ENCODE measurements at places on chromosomes 13 and 19.

DNA sequence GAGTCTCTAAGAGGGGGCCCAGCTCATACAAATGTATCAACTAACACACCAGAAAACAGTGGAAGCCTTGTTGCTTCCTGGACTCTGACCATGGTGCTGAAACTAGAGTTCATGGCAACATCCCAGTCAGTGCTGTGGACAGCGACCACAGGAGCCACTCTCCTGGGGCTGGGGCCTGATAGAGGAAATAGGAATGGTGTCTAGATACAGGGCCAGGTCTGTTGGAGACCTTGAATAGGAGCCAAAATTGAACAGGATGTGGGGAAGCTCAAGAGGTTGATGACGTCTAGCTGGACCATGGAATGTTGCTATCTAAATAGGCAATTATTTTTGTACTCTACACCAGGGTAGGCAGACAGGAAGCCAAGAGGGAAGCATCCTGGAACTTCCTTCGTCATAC, 21.7 kb downstream of the LILRB4 start:
- DNase-seq = peak; percentile 55

GRCh38 chr19:15702534-15702930, 25.3 kb upstream of the OR10H2 start:
- peak; percentile 51 for DNase-seq

GRCh38 chr13:89052699-89053098, 1381.5 kb downstream of the SLITRK5 start:
- no peak for DNase-seq

DNA sequence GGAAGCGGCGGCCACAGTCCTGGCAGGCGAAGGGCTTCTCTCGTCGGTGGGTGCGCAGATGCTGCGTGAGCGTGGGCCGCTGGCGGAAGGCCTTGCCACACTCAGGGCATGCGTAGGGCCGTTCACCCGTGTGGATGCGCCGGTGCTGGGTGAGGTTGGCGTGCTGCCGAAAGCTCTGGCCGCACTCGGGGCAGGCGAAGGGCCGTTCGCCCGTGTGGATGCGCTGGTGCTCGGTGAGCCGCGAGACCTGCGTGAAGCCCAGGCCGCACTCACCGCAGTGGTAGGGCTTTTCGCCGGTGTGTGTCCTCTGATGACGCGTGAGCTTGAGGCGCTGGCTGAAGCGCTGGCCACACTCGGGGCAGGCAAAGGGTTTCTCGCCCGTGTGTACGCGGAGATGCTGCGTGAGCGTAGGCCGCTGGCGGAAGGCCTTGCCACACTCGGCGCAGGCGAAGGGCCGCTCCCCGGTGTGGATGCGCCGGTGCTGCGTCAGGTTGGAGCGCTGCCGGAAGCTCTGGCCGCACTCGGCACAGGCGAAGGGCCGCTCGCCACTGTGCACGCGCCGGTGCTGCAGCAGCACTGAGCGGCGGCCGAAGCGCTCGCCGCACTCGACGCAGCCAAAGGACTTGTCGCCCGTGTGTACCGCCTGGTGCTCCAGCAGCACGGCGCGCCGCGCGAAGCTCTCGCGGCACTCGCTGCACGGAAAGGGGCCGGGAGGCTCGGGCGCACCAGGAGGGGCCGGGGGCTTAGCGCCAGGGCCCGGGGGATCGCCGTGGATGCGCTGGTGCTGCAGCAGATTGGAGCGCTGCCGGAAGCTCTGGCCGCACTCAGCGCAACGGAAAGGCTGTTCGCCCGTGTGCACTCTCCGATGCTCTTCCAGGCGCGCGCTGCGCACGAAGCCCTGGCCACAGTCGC, 4.0 kb upstream of the UBE2M start:
- no peak for DNase-seq

GRCh38 chr13:108322206-108322824, 52.8 kb downstream of the TNFSF13B start:
- DNase-seq = peak; percentile 69

GRCh38 chr13:66759919-66760318, 470.2 kb downstream of the PCDH9 start:
- DNase-seq = no peak

- peak; percentile 44 for DNase-seq
These were observed 546.1 kb downstream of the SUCLA2 start for GRCh38 chr13:47454986-47455385.

GRCh38 chr19:10500247-10500592, 2.9 kb downstream of the KEAP1 start:
- no peak for DNase-seq

- no peak for DNase-seq
These were observed 10.2 kb upstream of the FUT2 start for GRCh38 chr19:48685583-48685982.
